ENCODE measurements at places on chromosomes 12 and 14.

GRCh38 chr12:2076196-2076570 lies 23.4 kb downstream of the CACNA1C start:
- no peak for DNase-seq

DNA sequence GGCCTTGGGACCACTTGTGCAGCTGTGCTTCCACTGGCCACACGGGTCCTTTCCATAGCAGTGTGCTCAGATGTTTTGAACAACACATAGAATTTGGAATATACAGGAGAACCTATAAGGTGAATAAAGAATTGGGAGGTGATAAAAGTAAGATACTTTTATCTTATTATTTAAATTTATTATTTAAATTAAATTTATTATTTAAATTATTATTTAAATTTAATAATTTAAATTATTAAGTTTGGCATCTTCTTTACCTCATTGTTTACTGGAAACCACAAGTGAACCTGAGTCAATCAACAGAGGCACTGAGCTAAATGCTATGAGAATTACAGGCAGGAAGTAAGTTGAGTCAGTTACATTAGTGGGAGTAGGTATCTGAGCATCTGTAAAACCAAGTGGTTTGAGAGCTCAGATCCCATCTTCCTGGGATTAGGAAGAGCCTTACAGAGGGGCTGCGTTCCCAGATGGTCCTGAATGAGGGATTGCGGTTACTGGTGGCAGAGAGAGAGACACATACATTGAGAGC lies 103.1 kb downstream of the ESR2 start:
- DNase-seq, result no peak

GRCh38 chr12:94100211-94100627 lies 48.2 kb upstream of the PLXNC1 start:
- DNase-seq, result peak; percentile 50

GRCh38 chr14:45664668-45665356 lies 411.8 kb upstream of the MIS18BP1 start:
- no peak for DNase-seq

DNA sequence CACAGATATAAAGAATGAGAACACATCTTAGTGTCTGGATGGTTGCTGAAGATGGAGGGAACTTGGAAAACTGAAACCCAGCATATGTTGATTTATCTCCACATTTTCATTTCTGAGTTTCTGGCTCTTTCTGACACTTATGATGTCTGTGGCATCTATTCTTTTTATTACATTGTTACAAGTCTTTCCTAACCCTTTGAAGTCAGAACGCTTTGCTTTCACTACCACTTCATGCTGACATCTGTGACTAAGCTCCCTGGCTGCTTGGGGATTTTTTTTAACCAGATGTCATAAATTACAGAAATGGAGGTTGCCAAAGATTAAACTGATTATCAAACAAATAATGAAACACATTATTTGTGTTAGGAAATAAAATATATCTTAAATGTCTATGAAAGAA lies 188.7 kb downstream of the KITLG start:
- peak; percentile 56 for DNase-seq

DNA sequence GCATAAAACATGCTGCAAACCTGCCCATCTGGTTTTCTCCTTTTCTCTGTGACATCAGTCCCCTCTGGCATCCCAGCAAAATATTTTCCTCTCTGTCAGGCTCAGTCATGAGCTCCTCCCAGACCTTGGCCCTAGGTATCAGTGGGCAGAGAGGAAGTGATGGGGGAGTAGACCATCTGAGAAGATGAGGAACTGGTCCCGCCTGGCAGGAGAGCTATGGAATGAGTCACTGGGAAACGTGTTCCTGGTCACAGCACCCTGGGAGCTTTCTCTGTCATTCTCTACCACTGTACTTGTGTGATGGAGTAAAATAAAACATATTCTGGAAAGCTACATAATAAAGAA lies 5.0 kb upstream of the SRSF9 start:
- DNase-seq, result no peak

DNA sequence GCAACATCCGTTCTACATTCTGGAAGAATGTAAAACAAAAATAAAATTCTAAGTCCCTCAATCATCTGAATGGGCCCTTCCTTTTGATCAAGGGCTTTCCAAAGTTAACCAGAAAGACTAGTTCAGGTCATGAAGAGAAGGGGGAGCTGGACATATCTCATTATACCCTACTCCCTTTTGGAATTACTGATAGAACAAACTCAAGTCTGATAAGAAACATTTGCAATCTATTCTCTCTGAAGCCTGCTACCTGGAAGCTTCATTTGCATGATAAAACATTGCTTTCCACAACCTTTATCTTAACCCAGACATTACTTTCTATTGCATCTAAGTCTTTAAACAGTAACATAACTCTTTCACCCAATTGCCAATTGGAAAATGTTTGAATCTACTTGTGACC lies 8.3 kb upstream of the ACSM4 start:
- no peak for DNase-seq

DNA sequence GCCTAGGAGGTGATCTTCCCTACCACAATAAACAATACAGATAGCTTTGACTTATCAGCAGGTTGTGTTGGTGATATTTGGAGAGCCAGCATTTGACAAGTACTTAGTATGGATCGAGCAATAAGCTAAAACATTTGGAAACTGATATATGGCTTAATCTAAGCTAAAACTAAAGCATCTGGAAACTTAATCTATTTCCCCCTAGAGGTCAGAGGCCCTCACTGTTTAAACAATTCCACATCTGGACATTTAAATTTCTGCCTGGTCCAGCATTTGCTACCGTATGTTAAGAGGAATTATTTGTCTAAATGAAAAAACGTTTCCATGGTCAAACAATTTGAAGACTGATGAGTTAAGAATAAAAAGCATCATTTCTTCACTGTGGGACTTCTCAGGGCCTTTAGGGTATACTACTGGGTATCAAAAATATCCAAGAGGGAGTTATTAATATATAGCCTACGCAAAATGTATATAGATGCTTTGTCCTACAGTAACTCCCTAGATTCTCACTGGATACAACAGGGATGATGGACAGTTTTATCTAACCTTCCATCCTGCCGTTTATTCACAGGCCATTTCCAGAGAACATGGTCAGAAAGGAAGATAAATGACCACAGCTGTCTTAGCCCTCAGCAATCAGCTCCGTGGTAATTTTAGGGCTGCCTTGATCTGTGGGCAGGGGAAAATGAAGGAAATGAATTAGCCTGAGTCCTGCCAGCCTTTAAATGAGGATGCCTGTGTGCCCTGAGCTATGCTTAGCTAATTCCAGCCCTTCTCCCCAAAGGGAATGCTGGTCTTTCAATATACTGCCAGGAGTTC lies 135.4 kb upstream of the NUDT4 start:
- no peak for DNase-seq

DNA sequence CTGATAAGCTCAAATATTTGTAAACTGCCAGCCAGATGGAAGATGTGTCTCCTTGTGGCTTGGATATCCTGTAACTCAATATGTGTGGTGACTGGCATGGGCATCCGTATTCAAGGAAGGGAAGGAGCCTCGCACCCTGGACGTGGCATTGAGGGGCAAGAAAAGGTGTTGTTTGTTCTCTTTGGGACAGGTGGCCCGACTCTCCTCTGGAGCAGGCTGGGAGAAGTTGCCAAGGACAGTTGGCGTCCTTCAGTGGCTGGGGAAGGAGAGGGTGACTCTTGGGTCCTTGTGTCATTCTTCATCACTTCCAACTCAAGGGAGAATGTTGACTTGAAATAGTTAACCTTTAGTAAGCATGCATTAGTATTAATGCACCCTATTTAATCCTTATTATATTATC lies 39.6 kb downstream of the CACNA1C start:
- no peak for DNase-seq

DNA sequence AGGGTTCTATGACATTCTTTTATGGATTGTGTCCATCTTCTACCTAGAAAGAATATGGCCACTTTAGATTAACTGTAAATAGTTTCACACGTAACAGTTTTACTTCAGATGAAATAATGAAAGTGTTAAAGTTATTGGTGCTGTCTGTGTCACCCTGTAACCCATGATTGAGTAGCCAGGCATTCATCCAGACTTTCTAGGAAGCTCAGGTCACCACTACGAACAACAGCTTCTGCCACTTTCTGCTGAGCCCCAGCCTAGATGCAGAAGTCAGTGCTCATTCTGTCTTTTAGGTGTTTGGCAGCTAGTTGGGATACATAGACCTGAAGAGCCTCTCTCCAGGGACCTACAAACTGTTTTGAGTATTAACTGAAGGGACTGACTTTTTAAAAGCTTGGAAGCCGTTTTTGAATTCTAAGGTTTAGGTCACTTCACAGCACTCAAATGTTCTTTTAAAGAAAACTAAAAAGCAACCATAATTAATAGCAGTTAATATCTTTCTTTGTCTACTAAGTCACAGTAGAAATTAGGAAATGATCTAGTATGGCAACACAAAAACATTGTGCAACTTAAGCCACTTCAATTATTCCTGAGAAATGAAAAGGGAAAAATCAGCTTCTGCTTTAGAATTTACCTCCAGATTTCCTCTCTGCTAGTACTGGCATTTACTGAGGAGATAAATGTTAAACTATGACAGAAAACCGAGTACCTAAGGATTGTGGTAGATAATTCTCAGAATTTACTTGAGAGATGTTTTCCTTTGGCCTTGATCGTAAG lies 266.9 kb downstream of the CCDC91 start:
- DNase-seq, result no peak

DNA sequence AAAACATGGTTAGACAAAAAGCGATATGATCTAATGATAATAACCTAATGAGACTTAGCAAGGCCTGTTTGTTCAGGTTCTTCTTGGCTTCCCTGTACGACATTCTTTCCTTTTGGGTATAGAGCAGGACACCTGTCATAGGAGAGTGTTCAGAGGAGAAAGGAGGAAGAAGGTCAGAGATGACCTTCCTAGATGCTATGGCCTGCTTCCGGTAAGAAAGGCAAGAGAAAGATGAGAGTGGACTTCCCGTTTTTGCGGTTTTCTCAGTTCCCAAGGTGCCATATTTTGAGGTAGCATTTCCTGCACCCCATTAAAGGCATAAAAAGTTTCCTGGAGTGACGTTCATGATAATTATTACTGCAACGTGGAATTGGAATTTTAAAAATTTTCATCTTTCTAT lies 8.7 kb downstream of the CLEC4E start:
- DNase-seq, result no peak

GRCh38 chr14:63286071-63286470 lies 32.7 kb downstream of the GPHB5 start:
- DNase-seq, result no peak

- DNase-seq, result no peak
Measured at GRCh38 chr14:99163446-99163845, 108.6 kb downstream of the BCL11B start.

- DNase-seq, result no peak
Measured at GRCh38 chr12:62683776-62684569, 217.3 kb downstream of the MON2 start.

DNA sequence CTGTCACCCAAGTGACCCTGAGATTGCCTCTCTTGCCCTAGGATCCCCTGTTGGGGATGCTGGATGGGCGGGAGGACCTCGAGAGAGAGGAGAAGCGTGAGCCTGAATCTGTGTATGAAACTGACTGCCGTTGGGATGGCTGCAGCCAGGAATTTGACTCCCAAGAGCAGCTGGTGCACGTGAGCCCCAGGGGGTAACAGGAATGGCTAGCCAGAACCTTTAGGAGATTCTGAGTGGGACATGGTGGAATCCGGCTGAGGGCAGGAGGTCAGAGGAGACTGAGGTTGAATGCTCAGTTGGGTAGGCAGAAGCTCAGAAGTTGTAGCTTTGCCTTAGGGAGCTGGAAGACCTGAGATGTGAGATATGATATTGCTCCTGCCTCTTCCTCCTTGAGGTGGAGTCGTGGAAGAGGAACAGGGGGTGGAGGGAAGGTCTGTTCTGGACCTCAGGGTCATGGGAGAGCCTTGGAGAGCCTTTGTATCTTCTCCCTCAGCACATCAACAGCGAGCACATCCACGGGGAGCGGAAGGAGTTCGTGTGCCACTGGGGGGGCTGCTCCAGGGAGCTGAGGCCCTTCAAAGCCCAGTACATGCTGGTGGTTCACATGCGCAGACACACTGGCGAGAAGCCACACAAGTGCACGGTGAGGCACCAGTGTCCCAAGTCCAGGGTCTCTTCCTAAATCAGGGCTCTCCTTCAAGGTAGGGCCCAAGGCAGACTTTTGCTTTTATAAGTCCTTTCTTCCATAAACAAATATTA lies 6.3 kb downstream of the GLI1 start:
- no peak for DNase-seq

DNA sequence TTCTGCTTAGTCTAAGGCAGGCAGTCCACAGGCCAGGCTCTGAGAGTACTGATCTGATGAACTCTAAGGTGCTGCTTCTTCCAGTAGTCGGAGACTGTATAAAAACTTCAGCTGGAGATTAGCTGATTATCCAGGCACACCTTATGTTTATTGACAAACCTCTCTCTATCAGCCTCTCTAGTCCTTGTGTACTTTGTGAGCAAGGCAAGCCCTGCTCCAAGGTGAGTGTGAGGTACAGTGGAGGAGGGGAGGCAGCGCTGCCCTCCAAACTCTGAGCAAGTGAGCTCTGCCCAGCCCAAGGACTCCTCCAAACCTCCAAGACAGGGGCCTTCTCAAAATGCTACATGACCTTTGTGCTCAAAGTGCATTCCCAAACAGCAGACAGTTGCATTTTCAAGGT lies 95.9 kb upstream of the CDKN3 start:
- no peak for DNase-seq

- no peak for DNase-seq
Measured at GRCh38 chr14:68131907-68132306, 312.3 kb downstream of the RAD51B start.

DNA sequence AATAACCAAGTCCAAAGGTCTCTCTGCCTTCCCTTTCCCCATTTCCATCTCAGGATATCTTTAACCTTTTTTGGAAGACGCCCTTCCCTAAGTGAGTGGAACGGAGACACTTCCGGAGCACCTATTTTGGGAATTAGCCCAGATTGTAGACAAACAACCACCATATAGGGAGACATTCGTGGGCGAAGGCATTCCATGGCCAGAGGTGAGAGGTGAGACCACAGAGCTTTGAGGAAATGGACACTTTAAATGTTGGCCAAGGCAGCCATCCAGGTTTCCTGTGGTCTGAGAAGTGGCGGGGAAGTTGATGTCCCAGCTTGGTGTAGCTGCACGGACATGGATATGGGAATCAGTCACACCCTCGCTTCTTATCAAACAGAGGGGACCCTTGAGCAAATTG lies 69.4 kb upstream of the BDKRB2 start:
- no peak for DNase-seq

DNA sequence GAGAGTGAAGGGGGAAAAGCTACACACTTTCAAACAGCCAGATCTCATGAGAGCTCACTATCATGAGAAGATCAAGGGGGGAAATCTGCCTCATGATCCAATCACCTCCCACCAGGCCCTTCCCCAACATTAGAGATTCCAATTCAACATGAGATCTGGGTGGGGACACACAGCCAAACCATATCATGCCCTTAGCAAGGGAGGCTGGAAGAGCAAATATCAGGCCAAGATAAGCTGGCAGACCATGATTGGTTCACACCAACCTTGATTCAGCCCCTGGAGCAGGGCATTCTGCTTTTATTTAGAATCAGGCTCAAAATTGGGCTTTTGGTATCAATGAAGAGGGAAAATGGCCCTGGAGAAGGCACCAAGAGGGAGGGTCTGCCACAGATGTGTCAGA lies 137.4 kb downstream of the PRKCH start:
- no peak for DNase-seq

Measured in activated CD4-positive, alpha-beta T cell treated with anti-CD3 and anti-CD28 coated beads, Interleukin-2, Interleukin-6, amounts not matched to agents 100 ng/mL and 50 ng/mL, durations not matched to agents 16 hours and 8 hours (primary cell).